ENCODE measurements at places on chromosomes 13 and 19. TPM values are rescaled to one million over a fixed set of nuclear protein-coding genes. Genes with fewer than 3 reads are reported as not detected.

- no peak for DNase-seq
Measured at GRCh38 chr13:110367620-110368019, 60.5 kb downstream of the COL4A2 start.

DNA sequence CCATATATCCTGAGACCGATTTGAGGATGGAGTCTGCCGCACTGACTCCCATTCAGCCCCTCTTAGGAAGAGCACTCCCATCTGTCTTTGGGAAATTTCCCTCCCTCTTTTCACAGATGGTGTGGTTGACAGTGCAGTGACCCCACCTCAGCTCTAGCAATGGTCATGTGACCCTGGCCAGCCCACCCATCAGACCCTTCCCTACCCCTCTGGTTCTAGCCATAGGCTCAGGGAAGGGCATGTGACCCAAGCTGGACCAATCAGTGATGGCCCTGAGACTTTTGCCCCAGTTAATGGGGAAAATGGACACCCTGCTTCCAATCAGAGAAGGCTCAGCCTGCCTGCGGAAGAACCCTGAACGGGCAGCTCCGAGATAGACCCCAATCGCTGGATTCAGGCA is 26.3 kb downstream of the IL12RB1 start:
- DNase-seq = no peak

DNA sequence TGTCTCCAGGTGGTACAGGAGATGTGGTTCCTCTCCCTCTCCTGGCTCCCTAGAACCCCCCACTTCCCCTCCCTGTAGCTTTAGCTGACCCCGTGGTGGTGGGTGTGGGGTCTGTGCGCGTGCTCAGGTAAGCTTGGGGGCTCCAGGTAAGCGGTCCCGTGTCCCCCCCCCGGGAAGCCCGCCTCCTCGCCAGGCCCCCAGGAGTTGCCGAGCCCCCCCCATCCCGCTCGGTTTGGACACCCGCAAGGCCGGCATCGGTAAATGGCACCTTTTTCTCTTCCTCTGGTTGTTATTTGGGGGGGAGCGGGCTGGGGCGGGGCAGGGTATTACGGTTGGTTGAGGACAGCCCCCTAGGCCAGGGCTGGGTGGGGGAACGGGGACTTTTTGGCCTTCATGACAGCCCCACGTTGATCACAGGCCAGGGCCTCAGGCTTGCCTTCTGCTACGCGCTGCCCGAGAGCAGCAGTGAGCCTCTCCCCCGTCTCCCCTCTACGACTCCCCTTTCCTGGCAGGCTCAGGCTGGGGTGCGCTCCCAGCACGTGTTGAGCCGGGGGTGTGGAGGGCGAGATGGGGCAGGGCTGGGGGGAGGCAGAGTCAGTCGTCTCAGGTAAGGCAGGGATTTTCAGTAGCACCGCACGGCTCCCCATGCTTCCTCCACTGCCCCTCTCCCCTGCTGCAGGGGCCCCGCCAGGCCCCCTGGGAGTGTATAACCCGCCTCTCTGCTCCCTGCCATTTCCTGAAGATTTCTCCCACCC is 10.7 kb upstream of the LIN7B start:
- DNase-seq = no peak

CYP2A7 gene
- not detected for total RNA-seq

DNA sequence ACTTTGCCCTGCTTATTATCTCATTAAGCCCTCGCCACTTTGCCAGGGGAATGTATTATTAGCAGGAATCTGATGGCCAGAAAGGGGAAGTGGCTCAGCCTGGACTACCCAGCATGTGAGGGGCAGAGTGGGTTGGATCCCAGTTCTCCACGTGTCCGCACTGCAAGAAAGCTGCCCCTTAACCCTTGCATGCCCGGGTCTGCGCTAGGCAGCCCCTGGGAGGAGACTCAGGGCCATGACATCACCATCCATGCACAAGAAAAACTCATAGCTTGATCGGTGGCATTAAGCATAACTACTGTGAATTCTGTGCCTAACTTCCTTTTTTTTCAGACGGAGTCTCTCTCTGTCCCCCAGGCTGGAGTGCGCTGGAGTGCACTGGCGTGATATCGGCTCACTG is 8.9 kb downstream of the CACNG8 start:
- no peak for DNase-seq

GRCh38 chr13:76735641-76736040 is 150.6 kb downstream of the KCTD12 start:
- no peak for DNase-seq

DNA sequence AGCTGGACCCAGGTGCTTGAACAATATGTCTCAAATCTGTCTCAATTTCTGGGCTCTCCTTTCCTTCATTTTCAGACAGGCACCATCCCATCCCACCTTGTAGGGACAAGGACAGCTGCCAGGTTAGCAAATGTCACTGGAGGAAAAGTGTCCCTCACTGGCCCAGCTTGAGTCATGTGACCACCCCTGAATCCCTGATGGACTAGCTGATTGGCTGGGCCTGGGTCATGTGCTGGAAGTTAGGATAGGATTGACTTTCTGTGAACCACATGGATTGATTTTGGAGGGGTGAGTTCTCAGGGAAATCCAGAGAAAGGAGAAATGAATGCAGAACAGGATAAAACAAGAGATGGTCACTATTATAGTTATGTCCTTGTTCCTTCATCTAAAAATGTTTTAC is 28.2 kb upstream of the FXYD3 start:
- no peak for DNase-seq

GFY gene
- not detected for total RNA-seq
